ENCODE measurements at places on chromosomes 6 and 20.

DNA sequence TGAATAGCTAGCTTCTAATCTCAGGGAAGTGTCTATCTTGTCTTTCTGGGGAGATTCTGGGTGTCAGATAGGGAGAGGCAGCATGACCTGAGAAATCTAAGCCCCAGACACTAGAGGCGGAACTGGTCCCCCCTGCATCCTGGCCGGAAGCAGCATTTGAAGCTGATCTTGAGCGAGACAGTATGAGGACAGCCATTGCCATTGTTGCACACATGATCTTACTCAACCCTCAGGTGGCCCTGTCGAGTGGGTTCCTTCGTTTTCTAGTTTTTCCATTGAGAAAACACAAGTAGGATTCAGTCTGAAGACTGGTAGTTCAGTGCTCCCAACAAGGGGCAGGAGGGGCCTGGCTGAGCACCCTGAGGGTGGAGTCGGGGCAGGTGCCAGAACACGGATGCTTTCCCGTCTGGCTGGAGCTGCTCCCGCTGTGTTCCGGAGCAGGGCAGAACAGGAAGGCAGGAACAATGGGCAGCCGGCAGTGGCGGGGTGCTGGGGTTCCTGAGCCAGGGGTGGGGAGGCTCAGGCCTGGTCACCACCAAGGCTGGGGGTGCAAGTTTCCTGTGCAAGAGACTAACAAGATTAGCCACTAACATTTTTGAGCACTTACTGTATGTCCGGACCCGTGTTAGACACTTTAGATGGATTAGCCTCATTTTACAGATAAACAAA, 7.9 kb upstream of the SDCBP2 start:
- no peak for DNase-seq

GRCh38 chr20:49471397-49471796, 11.1 kb downstream of the KCNB1 start:
- no peak for DNase-seq

- no peak for DNase-seq
These were observed 1.5 kb downstream of the SYNDIG1 start for GRCh38 chr20:24470746-24471582.

GRCh38 chr20:5864873-5865587, 85.3 kb downstream of the TRMT6 start:
- DNase-seq: no peak

DNA sequence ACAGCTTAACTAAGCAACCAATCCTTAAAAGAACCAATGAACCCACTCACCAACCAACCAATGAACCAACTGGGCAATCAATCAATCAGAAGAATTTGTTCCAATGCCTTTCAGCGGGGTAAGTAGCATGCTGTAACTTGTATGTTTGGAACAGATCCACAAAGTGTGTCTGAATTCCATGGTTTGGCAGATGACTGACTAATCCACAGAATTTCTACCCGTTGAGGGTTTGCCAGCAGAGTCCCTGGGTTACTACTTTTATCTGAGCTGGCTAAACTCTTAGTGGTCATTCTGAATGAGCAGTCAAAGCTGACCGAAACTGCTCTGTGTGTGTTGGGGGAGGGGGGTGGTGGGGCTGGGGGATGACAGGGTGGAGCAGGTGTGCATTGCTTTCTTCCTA, 125.0 kb upstream of the JAG1 start:
- DNase-seq: no peak

- DNase-seq: no peak
These were observed 9.2 kb upstream of the TBX18 start for GRCh38 chr6:84773431-84774156.

GRCh38 chr6:23927935-23928334, 198.1 kb upstream of the NRSN1 start:
- DNase-seq: no peak

DNA sequence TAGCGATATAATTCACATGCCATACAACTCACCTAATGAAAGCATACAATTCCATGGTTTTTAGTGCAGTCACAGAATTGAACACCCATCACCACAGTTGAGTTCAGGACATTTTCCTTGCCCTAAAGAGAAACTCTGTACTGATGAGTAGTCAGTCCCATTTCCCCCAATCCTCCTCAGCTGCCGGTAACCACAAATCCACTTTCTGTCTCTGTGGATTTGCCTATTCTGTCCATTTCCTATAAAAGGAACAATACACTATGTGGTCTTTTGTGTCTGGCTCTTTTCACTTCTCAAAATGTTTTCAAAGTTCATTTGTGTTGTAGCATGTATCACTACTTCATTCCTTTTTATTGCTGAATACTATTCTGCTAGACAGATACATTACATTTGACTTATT, 67.9 kb upstream of the TGM3 start:
- DNase-seq: no peak

- DNase-seq: no peak
These were observed 40.6 kb downstream of the SPATA2 start for GRCh38 chr20:49874696-49875095.

DNA sequence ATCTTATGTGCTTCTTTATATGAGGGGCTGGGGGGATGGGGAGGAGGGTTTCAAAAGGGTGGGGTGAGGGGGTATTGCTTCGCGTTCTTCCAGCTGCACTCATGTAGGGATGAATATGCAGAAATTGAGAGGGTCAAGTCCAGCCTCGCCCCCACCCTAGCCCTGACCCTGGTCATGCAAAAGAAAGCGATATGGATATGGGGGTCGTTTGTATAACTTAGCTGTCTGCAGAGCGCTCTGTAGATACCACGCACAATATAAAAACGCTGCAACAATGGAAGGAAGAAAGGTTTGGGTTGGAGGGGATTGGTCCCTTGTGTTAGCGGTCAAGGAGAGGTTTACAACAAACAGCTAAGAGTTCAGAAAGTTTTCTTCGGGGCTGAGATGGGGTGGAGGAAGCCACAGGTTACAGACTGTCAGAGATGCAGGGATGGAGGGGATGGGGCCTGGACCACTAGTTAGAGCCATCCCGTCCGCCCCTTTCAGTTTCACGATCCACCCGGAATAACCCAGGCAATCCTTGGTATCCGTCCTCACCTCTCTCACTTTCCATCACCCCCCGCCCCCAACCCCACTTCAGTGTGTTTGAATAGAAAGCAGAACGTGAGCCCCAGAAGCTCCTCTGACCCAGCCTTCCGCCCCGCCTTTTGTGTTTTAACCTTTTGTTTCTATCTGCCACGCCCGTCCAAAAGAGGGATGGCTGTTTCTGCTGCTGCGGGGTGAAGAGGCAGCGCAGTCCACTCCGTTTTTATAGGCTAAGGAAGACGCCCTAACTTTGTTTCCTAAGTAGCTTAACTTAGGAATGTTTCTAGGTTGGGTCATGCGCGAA, 73.5 kb downstream of the SOX4 start:
- no peak for DNase-seq

DNA sequence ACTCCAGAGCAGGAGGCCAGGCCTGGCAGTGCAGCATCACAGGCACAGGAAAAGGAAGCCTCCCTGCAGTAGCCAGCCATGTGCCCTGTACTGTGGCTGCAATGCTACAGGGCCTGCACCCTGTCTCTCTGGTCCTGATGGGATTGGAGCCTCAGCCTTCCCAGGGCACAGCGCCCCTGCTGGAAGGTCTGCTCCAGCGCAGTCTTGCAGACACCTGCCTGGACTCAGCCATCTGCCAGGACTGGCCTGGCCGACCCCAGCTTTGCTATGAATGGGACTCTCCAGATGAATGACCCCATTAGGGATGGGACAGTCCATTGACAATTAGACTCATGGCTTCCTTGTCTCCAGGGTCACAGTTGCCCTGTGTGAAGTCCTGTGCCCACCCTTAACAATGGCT, 251.6 kb downstream of the ERMARD start:
- no peak for DNase-seq

GRCh38 chr6:136646377-136646776, 96.2 kb upstream of the MAP7 start:
- DNase-seq: no peak

- no peak for DNase-seq
These were observed 286.8 kb downstream of the PKHD1 start for GRCh38 chr6:51800603-51801002.

GRCh38 chr6:47439348-47439668, 38.3 kb upstream of the CD2AP start:
- DNase-seq: no peak

- no peak for DNase-seq
These were observed 208.8 kb upstream of the PLCB4 start for GRCh38 chr20:8860011-8860495.

DNA sequence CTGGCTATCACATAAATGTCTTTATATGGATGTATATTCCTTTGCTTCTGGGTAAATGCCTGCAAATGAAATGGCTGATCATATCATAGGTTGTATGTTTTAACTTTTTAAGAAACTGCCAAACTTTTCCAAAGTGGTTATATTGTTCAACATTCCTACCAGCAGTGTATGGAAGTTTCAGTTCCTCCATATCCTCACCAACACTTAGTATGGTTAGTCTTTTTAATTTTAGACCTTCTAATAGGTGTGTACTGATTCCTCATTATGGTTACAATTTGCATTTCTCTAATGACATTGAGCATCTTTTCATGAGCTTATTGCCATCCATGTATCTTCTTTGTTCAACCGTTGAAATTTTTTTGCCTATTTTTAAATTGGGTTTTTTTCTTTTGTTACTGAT, 155.4 kb downstream of the ZFAND3 start:
- DNase-seq: no peak

GRCh38 chr6:95805699-95806098, 210.1 kb upstream of the FUT9 start:
- DNase-seq: no peak

DNA sequence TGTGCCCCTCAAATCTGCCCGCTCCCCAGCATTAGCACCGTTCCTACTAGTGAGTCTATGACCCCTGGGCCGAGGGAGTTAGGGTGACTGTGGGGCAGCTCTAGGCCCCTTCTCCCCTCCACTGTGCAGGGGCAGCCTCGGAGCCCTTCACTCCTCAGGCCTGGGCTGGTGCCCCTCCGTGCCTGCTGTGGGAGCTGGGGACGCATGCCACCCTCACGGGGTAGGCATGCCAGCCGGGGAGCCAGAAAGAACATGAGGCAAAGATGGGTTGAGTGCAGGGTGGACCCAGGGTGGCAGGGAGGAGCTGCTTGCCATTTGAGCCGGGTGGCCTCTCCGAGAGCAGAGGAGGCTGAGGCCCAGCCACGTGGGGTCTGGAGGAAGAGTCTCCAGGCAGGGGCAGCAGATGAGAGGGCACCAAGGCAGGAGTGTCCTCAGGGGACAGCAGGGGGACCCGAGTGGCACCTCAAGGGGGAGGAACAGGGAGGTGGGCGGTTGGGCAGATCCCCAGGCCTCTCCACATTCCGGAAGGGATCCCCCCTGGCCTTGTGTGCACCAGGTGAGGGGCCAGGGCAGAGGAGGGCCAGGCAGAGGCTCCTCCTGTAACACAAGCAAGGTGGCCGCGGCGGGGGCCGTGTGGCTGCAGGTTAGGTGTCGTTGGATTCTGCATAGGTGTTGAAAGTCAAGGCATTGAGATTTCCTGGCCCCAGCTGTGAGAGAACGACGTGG, 18.6 kb upstream of the LSM14B start:
- no peak for DNase-seq

DNA sequence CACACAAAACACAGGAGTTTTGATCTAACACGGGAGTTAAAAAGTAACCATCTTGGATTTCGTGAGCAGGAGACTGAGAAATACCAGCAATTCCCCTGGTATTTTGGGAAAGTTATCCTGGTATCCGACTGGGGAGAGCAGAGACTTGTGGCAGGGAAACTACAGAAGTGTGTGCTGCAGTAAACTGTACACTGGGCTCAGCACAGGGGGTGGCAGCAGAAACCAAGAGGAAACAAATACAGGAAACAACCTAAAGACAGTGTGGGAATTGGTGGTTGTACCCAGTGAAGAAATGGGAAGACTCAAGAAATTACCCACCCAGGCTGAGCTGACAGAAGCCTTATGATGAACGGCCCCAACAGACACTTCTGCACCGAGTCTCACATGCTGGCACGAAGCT, 109.8 kb downstream of the CHD6 start:
- DNase-seq: no peak

GRCh38 chr6:42402184-42402583, 49.5 kb downstream of the TRERF1 start:
- no peak for DNase-seq

GRCh38 chr6:144876689-144877088, 591.6 kb downstream of the UTRN start:
- no peak for DNase-seq

DNA sequence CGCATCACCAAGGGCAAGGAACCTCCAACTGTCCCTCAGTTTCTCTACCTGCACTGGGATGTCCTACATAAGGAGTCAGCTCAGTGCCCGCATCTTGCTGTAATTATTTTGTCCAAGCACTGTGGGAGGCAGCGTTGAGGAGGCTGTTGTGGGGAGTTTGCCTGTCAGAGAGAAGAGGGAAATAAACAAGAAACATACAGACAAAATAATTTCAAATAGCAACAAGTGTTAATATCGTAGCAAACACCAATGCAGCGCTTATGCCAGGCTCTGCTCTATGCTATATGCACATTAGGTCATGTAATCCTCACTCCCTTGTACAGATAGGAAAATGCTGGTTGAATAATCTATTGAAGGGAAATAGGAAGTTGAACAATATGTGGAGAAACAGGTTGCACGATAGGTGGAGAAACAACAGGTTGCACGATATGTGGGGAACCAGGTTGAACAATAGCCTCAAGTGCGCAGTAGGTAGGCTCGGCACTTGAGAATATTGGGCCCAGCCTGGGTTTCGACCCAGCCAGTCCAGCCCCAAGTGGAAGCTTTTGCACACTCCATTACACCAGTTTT, 91.2 kb upstream of the SIRPA start:
- DNase-seq: no peak

DNA sequence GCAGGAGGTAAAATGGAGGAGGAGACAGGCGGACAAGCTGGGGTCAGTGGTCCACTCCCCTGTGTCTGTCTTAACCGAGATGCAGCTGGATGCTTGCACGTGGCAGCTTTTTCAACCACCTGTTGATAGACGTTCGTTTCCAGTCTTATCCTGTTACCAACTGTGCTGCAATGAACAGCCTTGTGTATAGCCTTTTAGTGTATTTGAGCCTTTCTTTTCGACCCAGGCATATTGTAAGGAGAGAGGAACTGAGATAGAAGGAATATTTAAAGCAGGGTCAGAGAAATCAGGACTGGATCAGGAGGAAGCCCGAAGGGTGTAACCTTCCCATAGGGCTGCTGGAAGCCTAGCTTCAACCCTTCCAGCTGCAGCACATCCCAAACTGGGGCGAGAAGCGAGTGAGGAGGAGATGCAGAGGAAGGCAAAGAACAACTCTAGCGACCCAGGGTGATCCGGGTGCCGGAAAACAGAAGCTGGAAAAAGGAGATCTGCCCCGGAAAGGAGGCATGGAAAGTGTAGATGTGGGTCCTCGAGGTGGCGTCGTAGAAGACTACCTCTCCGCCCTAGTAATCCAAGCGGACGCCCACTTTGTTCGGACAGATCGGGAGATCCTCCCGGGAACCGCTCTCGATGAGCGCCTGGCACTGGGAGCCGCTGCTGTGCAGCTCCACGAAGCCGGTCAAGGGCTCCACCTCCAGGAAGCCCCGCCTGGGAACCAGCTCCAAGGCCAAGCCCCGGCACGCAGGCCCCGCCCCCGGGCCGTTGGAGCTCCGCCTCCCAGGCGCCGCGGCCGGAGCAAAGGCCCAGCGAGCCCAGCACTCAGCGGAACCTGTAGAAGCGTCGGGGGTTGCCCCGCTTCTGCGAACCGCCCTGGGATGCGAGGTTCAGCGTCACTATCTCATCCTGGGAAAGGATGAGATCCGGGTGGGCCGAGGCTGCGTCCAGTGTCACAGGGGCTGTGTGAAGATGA, 11.2 kb downstream of the TRIM31 start:
- no peak for DNase-seq

All from SIG-M5 (cell line).